ENCODE measurements at places on chromosomes 5 and 9.
A peak's percentile ranks its signal among the peaks of the same experiment; 100 is the strongest.

DNA sequence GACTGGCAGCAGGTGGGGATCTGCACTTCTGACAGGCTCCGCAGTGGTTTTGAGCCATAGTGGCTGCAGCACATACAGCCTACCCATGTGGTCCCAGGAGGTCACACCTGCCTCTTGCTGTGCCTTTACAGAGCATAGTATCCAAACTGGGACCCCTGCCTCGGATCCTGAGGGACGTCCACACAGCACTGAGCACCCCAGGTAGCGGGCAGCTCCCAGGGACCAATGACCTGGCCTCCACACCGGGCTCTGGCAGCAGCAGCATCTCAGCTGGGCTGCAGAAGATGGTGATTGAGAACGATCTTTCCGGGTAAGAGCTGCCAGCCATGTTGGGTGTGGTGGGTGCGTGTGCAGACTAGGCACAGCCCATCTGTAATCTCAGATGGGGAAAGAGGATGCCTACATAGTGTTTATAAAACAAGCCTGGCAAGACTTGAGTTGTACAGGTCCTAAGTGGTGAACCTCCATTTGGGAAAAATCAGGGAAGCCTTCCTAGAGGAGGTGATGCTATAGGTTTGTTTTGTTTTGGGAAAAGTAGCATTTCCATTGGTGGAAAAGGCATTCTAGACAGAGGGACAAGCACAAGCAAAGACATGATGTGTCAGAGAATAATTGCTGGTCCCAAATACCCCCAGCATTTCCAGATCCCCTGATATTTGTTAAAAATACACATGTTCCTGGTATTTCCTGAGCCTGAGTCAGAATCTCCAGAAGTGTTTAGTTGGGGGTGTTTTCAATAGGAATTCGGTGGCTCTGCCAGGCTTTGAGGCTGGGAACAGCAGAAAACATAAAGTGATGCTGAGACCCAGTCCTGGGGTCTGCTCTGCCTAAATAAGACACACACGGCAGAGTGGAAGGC, 119.2 kb downstream of the DAB2IP start:
- no peak for DNase-seq

- DNase-seq = no peak
Observed at GRCh38 chr5:141349917-141350619, at the start of gene PCDHGB1. TSS of gene PCDHGB1 (plus strand) at chr5:141350099. CDS start at chr5:141350261, 162 bp downstream.

DNA sequence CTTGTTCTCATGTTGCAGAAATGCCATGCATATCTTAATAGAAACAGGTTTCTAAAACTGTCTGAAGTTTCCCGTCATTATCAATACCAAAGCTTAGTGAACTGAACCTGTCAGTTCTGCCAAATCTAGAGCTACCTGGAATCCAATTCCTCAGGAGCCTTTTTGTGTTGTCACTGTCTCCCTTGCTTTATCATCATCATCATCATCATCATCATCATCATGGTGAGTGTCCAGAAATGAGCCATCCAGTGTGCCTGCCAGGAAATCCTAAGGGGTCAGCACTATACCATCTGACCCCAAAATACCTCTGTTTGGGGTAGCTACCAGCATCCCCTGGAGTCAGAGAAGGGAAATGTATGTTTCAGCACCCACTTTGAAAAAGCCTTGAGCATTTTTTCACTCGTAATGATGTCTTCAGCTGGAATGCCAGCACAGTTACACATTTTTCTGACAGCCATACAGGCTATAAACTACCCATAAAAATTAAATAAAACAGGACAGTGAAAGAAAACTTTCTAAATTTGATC, 150.3 kb downstream of the NR2F1-AS1 start:
- no peak for DNase-seq

- no peak for DNase-seq
Observed at GRCh38 chr5:73631500-73631899, 5.5 kb downstream of the ARHGEF28 start.

GRCh38 chr5:38023799-38024198, 184.0 kb upstream of the GDNF start:
- DNase-seq = no peak

DNA sequence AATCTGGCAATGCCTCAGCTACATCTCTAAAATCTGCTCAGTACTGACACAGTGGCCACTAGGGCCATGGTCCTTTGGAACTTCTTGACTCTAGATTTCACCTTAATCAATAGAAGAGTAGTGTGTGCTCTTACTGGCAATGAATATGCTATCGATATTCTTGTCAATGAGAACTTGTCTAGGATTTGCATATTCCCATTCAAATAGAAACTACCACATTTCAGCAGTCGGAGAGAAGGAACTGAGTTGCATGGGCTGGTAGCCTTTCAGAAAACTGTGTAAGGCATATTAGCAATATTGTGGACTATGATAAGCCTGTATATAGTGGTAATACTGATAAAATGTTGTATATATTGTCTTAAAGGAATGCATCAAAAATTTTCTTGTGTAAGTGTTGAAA, 45.3 kb upstream of the NAA35 start:
- DNase-seq = no peak

- no peak for DNase-seq
Observed at GRCh38 chr9:22054529-22054928, 45.4 kb upstream of the CDKN2B start.

GRCh38 chr9:22005702-22006606, 3.2 kb downstream of the CDKN2B start:
- DNase-seq = no peak

DNA sequence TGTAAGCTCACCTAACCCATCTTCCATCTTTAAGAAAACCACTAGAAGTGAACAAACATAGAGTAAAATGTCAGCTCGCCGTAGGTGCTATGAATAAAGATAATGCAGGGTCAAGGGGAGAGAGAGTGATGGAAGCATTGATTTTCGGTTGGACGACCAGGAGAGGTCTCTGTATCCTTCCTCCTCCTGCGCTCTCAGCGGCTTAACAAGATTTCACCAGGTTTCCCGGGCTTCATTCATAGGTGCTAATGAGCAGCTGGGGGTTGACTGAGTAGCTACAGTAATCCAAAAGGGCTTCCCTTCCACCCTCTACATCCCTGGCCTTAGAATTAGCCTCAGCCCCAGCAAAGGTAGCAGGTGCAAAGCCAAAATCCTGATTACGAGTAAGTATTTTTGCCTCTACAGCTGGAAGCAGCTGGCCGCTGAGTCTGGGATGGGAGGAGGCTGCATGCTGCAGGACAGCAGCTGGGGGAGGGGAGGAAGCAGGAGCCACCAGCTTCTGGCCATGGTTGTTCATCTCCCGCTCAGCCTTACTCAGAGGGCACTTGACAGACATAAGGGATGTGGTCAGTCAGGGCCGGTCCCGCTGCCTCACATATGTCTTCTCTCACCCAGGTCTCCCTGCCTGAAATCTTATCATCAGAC, 112.0 kb upstream of the IL12B start:
- no peak for DNase-seq

DNA sequence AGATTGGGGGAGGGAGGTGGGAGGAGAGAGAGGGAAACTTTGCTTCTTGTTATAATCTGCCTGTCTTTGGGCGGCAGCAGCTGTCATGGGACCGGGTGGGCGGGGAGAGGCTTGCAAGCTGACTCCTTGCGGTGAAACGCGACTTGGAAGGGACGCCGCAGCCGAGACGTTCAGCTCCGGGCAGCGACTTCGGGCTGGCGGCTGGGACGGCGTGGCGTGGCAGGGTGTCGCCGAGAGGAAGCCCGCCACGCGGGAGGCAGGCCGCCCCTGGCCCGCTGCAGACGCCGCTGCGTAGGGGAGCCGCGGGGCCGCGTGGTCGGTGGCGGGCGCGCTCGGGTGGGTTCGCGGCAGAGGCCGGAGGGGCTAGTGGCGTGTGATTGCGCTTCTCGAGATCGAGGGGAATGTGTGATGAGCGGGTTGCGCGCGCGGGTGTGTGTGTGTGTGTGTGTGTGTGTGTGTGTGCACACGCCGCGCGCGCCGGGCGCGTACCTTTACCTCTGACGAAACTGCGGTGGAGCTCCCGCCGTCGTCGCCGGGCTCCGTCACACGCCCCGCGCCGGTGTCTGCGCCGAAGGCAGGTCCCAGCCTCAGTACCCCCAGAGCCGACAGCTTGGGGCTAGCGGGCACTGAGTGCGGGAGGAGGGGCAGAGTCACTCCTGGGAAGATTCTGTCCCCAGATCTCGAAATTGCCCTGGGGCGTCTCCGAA, 1.7 kb downstream of the PPARGC1B start:
- DNase-seq = peak; percentile 29

DNA sequence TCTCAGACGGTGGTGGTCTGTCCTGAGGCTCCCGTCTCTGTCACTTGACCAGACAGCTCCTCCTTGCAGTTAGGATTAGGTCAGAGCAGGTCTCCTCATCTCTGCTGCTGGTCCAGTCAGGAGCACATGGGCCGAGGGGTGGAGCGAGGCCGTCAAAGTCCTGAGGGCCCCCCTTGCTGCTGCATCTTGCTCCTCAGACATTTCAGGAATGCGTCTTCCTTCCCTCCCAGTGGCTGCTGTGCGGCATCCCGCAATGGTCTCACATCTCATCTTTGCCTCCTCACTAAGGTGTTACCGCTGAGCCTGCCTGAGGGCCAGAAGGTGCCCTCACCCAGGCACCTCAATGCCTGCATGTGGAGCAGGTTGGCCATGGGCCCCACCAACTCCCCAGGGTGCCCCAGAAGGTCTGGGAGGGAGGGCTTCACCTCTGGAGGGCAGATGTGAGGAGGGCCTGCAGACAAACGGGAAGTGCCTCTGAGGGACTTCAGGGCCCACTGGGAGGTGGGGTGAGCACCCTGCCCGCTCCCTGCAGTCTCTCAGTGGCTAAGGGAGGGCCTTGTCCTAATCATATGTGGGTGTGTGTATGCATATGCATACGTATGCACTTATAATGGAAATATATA, 137.7 kb upstream of the LMX1B start:
- DNase-seq = no peak

DNA sequence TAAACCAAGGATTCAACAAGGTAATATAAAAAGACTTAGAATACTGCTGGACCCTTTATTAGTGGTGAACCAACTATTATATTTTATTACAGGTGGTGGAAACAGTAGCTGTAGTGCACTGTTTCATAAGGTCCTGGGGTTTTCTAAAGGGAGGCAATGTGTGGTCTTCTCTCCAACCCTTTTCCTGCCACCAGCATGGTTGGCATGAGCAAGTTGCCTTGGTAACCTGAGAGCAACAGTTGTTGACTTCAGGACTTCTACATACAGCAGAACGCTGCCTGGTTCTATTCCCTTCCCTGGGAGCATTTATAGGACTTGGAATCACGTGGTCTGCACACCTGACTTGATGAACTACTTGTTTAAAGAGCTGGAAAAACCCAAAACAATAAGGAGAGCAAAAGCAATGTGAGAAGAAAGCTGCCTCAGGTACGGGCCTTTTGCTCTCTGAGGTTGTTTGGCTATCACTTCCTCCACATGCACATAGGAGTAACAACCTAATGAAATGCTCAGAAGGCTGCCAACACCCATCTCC, 81.1 kb upstream of the RAI14 start:
- DNase-seq = no peak

- DNase-seq = no peak
Observed at GRCh38 chr5:174459071-174459702, 265.2 kb upstream of the MSX2 start.

DNA sequence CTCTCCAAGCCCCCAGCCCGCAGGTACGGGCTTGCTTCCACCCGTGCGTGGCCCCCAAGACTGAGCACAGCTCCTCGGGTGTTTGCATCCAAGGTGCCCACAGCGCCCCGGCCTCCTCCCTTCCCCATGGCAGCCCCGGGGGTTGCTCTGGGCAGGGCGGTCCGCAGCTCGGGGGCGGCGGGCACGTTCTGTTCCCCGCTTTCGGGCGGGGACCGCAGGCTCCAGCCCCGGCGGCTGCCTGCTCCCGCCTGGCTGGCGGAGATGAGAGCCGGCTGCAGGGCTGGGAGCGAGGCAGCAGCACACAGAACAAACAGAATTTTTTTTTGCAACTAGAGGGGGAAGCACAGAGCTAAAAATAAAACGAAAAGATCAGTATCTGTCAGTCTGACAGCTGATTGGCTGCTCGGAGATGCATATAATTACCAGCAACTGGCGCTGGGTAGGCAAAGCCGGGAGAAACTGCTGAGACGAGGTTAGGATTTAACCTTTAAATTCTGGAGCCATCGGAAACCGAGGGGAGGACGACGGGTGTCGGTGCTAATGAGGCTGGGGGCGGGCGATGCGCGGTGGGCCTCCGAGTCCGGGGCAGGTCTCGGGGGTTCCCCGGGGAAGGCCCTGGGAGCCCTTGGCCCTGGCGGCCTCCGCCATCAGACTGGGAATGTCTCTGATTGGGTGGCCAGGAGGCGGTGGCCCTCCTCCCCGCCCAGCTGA, 142.7 kb upstream of the IER5L start:
- peak; percentile 46 for DNase-seq

DNA sequence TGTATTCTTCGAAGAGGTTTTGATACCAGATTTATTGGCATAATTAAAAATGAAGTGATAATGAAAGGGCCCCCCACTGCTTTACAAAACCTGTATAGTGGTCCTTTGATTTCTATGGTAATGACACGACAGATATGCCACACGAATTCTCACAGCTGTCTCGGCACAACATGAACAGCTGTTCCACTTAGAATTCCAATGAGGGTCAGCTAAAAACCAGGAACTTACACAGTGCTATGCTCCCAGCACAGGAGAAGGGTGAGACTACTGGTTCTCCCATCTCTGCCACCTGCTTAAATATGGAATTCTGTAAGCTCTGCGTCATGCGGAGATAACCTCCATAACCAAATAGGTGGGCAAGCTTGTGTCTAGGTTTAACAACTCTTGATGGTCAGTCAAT, 183.0 kb upstream of the EFNA5 start:
- no peak for DNase-seq

GRCh38 chr9:82764061-82764668, 298.8 kb downstream of the RASEF start:
- no peak for DNase-seq

GRCh38 chr5:151186538-151186937, 29.0 kb upstream of the ANXA6 start:
- DNase-seq = no peak

- DNase-seq = no peak
Observed at GRCh38 chr5:78605611-78606010, 43.0 kb downstream of the LHFPL2 start.

- DNase-seq = no peak
Observed at GRCh38 chr5:589588-589987, 22.6 kb upstream of the CEP72 start.

DNA sequence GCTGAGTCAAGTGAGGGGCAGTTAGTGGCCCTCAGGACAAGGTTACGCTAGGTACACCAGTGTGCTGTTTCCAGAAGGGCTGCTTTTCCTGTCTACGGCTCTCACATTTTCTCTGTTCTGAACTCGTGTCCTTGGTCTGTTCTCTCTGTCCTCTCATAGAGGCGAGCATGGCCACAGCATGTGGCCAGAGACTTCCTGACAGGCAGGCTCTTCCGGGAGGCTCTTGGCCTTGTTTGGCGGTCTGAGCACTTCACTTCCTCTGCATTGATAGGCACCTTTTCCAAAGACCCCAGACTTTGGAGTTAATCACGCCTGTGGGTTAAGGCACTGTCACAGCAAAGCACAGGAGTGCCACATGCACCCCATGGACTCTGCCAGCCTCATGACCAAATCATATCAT, 1.2 kb downstream of the CKMT2 start:
- no peak for DNase-seq

DNA sequence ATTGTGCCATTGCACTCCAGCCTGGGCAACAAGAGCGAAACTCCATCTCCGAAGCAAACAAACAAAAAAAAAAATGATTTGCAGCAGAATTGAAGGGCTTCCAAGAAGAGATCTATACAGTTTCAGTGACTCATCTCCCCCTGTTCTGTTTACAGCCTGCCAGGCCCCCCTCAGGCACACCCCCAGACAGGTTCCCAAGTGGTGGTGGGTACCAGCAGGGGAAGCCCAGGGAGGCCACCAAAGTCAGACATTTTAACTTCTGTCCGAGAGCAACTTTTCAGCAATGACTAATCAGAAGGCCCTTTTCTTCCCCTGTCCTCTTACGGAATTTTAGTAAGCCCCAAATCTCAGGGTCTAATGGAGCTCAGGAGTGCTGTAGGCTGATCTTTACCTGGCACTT, 98.7 kb downstream of the PAX5 start:
- no peak for DNase-seq
